ENCODE measurements at places on chromosomes 5 and 9. TPM values are rescaled to one million over a fixed set of nuclear protein-coding genes. Genes with fewer than 3 reads are reported as not detected.
A peak's percentile ranks its signal among the peaks of the same experiment; 100 is the strongest.

DNA sequence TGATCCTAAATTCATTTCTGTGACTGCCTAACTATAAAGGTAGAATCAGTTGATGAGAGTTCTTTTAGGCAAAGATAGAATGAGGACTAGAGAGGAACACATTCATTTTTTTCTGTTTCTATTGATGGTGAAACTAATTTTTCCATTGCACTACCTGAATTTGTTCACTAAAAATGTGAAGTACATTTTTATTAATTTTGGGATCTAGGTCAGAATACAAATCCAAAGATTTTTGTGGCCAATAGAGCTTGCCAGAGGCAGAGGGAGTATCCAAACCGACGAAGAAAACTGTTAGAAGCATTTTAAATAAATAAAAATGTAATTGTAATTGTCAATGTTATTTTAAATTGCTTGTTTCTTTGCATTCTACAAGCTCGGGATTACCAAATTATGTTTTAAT is 78.1 kb downstream of the MTREX start:
- DNase-seq, result no peak

The CMYA5 gene
- 3.2 TPM for total RNA-seq

DNA sequence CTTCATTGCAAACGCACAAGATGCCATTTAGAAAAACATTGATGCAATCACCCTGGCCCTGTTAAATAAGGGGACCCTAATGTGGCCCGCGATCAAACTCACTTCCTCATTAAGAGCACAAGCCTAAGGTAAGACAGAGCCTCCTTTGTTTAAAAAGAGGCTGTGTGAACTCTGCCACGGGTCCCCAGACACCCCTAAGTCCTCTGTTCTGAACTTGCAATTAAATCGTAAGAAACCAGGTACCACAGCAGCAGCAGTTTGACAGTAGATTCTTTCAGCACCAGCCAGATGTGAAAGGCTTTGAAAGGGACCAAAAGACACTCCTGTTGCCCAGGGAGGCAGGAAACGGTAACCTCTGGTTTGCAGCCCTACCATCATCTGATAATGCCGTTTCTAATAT is 346.3 kb downstream of the TMEM167A start:
- no peak for DNase-seq

DNA sequence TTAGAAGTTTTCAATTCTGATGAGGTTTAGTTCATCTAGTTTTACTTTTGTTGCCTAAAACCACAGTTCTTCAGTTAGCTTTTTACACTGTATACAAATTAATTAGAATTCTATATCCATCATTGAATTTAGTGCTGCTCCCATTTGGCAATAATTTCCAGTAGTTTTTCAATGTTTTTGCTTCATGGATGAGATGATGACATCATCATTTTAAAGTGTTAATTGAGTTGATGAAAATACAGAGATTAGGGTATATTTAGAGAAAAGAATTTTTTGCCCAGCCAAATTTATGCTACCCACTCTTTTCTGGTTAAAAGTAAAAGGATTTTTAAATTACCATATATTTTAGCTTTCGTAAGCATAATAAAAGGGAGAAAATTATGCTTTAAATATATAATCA is 323.8 kb downstream of the TMEM167A start:
- no peak for DNase-seq

The HINT1 gene
- total RNA-seq, result 125 TPM

The CTXN3 gene
- total RNA-seq, result 2.8 TPM

DNA sequence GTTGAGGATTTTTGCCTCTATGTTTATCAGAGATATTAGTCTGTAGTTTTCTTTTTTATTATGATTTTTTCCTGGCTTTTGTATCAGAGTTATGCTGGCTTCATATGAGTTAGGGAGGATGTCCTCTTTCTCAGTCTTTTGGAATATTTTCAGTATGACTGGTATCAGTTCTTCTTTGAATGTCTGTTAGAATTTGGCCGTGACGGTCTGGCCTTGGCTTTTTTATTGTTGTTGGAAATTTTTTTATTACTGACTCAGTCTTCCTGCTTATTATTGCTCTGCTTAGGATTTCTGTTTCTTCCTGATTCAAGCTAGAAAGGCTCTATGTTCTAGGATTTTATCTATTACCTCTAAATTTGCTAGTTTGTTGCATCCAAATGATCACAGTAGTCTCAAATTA is 421.9 kb downstream of the CDH10 start:
- no peak for DNase-seq

The CD14 gene
- total RNA-seq, result 17.6 TPM

The NR6A1 gene
- total RNA-seq, result 2.9 TPM

- DNase-seq, result no peak
Measured at GRCh38 chr9:108779551-108780325, 76.0 kb downstream of the ACTL7B start.

The PCDHB12 gene
- 18.0 TPM for total RNA-seq

The FAM81B gene
- total RNA-seq, result 0.73 TPM

The CDK5RAP2 gene
- 42.4 TPM for total RNA-seq

- no peak for DNase-seq
Measured at GRCh38 chr5:88979244-88979643, 96.3 kb upstream of the MEF2C start.

DNA sequence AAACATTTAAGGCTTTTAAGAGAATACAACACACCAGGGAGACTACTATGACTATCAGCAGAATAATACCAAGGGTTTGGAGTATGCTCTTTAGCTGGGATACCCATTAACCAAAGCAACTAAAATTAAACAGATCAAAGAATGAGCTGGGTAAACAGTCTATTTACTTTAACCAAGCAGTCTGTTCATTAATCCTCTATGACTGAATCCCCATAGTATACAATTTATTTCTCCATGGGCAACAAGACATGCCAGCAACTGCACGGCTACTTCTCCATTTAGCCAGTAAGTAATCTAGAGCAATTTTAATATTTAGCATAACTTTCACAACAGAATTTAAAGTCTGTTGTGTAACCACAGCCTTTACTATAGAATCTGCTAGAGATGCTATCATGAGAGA is 77.6 kb downstream of the CDO1 start:
- DNase-seq, result no peak

- no peak for DNase-seq
Measured at GRCh38 chr9:133526721-133527321, 2.1 kb upstream of the MYMK start.

DNA sequence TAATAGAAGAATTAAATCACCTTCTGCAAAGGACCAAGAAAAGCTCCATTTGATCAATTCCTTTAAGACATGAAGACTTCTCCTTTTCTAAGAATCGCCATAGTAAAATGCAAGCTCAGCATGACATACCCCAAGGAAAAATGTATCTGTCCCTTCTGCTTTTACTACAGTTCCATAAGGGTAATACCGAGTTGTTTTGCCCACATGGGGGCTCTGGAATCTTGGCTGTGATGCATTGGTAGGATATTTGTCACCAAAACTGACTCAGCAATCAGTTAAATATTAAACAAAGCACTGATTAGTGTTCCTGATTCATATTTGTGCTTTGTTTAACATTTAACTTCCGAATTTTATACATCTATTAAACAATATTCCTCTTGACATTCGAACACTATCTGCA is 24.3 kb upstream of the KCNIP1 start:
- DNase-seq, result no peak

The ENHO gene
- total RNA-seq, result 27.1 TPM

The CDX1 gene
- not detected for total RNA-seq

- no peak for DNase-seq
Measured at GRCh38 chr9:92804727-92805126, 40.1 kb upstream of the BICD2 start.

The CDH6 gene
- total RNA-seq, result 13.5 TPM

DNA sequence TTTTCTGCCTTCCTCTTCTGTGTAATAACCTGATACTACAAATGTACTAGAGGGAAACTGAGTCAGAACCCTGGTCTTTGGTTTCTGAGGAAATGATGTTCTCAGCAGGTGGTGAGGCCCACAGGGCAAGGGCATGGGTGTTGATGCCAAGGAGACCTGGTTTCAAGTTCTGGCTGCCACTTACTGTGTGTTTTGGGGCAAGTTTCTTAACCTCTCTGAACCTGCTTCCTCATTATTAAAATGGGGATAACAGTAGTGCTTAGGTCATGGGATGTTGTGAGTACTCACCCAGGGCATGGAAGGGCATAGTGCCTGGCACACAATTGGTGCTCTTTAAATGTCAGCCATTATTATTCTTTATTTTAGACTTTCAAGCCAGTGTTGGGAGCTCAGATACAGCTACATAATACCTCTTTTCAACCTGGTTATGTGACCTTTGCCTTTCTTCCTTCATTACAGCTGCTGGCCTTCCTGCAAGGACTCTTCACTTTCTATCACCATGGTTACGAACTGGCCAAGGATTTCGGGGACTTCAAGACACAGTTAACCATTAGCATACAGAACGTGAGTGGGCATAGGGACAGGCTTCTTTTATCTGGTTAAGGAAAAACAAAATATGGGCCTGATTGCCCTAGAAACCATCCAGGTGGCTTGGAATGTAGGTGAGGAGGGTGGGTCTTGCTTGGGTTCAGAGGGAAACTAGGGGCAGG is 131.5 kb downstream of the ARHGAP26 start:
- DNase-seq, result no peak

DNA sequence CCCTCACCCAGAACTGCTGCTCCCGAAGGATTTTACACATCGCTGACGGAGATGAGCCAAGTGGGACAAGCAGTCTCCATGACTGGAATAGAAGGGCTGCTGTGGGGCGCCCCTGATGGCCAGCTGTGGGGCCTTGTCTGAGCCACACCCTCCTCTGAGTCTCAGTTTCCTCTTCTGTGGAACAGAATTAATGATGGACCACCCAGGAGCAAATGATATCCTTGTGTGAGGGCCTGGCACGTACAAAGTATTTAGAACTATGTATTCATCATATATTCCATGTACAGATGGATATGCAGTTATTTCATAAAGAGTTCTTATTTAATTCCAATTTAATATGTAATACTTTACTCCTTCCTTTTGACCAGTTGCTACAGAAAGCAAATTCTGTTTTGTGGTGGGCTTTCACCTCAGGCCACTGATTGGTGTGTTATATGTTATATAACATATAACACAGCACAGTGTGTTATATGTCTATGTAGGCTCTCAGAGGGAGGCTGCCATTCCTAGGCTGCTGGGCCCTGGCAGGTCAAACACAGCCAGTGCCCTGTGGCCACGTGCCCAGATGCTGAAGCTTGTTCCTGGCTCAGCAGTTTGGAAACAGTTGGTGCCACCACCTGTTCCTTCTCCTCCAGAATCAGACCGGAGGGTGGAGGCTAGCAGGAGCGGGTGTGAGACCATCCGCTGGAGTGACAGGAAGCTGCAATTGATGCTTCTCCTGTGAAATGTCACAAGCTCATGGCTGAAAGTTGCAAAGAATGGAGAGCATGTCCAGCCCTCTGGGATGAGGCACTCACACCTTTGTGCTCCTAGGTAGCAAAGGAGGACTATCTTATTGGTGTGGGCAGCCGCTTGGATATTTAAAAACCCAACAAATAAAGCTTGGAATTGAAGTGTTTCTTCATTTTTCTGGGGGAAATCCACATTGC is 4.4 kb upstream of the FGD3 start:
- peak; percentile 36 for DNase-seq

GRCh38 chr9:99130069-99130468 is 25.2 kb downstream of the TGFBR1 start:
- peak; percentile 56 for DNase-seq

The OSMR gene
- total RNA-seq, result 6.8 TPM

The PTCD2 gene
- 7.3 TPM for total RNA-seq

The MCTP1 gene
- total RNA-seq, result 49.6 TPM

The XRCC4 gene
- total RNA-seq, result 8.8 TPM

DNA sequence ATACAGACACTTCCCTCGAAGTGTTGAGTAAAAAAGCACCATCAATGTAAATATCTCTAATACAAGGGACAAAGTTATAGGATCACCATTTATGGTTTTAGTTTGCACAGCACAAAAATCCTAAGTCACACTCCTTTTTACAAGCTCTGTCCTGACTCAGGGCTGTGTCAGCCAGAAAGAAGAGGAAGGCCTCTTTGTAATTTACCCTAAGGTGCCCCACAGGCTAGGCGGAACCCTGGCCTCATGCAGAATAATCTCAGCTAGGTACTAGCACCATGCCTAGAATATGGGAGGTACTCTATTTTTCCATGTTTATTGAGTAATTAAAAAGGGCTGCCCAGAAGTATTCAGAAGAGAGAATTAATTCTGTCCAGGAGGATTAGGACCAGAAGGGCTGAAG is 36.9 kb downstream of the HAVCR1 start:
- no peak for DNase-seq

The FST gene
- total RNA-seq, result 12.4 TPM

GRCh38 chr5:180959661-180960060 is 29.0 kb upstream of the BTNL3 start:
- DNase-seq, result no peak

DNA sequence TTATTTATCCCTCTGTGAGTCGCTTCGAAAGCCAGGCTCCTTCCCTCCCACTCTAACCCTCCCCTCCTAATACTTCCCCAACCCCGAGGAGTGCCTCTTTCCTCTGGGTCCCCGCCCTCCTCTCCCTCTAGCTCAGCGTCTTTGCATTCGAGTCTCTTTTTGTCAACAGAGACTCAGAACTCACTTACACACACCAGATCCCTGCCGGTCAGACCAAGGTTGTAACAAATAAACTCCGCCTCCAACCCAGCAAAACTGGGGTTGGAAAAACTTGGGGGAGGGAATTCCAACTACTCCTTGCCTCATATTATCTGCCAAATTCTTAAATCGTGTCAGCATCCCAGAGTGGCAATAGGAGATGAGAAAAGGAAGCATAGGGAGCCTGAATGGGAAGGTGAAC is at the start of gene HTR1A:
TSS of gene HTR1A (minus strand) at position 167 of the 400 bp plus-strand sequence. CDS start 726 bp downstream, outside the sequence.
- DNase-seq, result no peak
